ENCODE measurements at places on chromosomes 16 and 17.

- no peak for DNase-seq
These were observed 6.5 kb upstream of the CACNA1H start for GRCh38 chr16:1146409-1146808.

- no peak for DNase-seq
These were observed 22.1 kb upstream of the SPNS2 start for GRCh38 chr17:4476511-4477070.

DNA sequence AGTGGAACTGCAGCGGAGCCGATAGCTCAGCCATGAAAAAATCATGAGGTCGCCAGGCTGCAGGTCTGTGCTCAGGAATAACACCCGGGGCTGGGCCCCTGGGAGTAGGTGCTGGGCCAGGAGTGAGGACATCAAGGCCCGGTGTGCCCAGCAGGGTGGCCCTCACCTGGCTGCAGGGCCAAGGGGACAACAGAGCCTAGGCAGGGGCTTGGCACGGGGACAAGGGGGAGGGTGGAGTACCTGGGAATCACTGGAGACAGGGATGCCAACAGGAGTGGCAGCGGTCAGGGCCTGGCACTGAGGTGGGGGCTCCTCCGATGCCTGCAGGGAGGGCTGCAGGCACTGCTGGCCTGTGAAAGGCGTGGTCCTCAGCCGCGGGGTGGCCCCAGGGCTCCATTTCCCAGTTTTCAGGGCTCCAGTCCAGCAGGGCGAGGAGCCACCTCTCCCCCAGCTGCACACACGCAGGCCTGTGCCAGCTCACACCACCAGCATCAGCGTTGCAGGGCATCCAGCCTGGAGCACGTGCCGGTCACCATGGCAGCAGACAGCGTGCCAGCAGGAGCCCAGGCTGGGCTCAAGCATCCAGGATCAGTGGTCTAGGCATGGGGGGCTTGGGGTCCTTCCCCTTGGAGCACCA is 4.7 kb upstream of the FSCN2 start:
- no peak for DNase-seq

- DNase-seq: no peak
These were observed 127.5 kb downstream of the BRIP1 start for GRCh38 chr17:61735807-61736206.

GRCh38 chr17:9356488-9356911 is 219.1 kb downstream of the STX8 start:
- DNase-seq: no peak

DNA sequence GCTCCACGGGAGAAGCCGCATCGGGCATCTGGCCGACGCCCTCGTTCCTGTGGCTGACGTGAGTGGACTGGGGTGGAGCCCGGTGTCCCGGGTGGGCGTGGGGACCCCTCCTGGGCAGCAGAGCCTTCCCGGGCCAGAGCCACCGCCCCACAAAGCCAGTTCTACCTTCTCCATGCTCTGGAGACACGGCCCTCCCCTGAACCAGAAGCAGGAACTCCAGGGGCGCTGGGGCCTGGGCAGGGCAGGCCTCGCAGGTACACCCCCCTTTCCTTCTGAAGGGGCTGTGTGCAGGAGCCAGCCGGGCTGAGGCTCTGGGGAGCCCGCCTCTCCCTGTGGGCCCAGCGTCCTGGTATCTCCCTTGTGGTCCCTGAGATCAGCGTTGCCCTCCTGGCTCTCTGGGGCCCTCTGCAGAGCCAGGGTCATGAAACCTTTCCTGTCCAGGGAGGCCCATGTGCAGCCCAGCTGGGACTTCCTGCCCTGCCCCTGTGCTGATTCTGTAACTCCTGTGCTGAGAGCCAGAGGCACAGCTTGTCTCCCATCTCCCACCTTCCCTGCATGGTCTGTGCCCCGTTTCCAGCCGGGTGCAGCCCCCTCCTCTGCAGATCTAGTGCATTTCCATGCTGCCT is 6.5 kb downstream of the PIGQ start:
- DNase-seq: no peak

GRCh38 chr16:79892278-79892677 is 291.7 kb upstream of the MAF start:
- no peak for DNase-seq

DNA sequence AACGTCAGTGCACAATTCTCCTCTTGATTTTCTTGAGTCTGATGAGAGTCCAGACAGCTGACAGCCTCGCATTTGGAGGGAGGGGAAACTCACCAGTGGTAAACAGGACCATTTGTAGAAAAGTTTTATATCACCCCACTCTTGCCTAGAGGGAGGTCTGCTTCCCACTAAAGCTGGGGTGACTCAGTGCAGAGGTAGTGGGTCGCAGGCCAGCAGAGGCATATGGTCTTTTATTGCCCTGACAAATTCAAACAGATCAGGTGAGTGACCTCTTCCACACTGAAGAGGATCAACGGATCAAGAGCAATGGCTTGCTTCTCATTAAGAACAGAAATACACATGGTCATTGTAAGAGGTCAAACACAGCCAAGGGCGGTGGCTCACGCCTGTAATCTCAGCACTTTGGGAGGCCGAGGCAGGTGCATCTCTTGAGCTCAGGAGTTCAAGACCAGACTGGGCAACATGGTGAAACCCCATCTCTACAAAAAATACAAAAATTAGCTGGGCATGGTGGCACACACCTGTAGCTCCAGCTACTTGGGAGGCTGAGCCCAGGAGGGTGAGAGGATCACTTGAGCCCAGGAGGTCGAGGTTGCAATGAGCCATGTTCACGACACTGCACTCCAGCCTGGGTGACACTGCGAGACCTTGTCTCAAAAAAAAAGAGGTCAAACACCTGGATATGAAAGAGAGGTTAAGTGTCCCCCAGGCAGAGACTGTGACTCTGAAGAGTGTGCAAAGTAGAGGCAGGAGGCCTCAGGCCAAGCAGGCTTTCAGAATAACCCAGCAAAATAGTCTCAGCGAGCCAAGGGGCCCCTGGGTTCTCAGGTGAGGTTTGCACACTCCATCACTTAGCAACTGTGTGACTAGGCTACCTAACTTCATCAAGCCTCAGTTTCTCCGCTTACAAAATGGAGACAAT is 56.5 kb upstream of the ERN1 start:
- DNase-seq: no peak

- DNase-seq: no peak
These were observed 35.3 kb downstream of the NOL11 start for GRCh38 chr17:67753026-67753425.

GRCh38 chr17:56269556-56270389 is 116.5 kb downstream of the ANKFN1 start:
- peak; percentile 69 for DNase-seq

- no peak for DNase-seq
These were observed 85.5 kb downstream of the GSG1L start for GRCh38 chr16:27977966-27978365.

DNA sequence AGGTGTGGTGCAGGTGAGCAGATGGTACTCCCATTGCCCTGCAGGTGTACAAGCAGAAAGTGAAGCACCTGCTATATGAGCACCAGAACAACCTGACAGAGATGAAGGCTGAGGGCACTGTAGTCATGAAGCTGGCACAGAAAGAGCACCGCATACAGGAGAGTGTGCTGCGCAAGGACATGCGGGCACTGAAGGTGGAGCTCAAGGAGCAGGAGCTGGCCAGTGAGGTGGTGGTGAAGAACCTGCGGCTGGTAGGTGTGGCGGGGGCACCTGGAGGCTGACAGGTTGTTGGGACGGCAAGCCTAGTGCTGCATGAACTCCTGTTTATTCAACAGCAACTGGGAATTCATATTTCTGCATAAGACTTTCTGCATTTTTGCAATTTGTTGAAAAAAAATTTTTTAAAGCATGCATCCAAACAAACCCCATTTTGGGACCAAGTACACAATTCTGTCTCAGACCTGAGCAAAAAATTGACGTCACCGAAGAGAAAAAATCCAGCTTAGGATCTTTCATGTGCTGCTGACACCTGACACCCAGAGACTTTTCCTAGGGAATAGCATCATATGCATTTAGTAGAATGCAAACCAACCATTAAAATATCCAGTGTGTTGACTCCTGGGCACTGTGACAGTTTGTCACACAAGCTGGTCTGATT is 13.5 kb upstream of the DBNDD1 start:
- DNase-seq: peak; percentile 58

GRCh38 chr17:6475411-6475810 is 31.2 kb downstream of the PIMREG start:
- no peak for DNase-seq

- DNase-seq: no peak
These were observed 126.2 kb downstream of the CPPED1 start for GRCh38 chr16:12677502-12677901.

GRCh38 chr17:2030779-2031163 is 818 bp downstream of the DPH1 start:
- DNase-seq: no peak

DNA sequence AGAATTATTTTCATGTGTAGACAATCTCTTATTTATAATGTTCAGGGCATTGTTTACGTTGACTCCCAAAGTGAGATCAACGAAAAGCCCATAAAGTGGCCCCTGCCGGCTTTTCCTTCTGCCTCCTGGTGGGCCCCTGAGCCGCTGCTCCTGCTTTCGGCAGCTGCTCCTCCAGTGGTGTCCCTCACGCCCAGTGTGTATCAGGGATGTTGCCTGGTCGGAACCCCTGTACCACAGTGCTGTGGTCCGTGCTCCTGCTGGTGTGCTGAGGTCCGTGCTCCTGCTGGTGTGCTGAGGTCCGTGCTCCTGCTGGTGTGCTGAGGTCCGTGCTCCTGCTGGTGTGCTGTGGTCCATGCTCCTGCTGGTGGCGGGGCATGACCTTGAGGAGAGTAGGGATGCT is 107.6 kb downstream of the BANP start:
- DNase-seq: no peak

DNA sequence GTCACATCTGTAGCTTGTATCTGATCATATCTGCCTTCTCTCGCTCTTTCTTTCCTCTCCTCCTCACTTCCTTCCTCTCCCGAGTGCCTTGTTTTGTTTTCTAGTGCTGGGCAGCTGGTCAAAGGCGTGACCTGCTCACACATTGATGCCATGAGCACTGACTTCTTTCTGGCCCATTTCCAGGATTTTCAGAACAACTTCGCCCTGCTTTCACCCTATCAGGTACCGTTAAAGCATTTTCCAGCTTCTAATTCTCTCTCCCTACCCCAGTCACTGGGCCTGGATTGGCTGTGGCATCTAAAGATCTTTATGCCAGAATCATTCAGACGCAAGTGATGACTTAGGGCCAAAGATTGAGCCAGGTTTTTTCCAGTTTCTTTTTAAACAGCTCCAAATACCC is 55.5 kb downstream of the OTOA start:
- no peak for DNase-seq

- DNase-seq: no peak
These were observed 46.0 kb downstream of the CDH11 start for GRCh38 chr16:65075877-65076276.

- DNase-seq: no peak
These were observed 25.2 kb upstream of the HEATR6 start for GRCh38 chr17:60103957-60104356.

GRCh38 chr17:41937970-41938954 is 7.8 kb downstream of the ODAD4 start:
- no peak for DNase-seq

GRCh38 chr17:16438173-16438556 is 22.8 kb downstream of the TRPV2 start:
- DNase-seq: no peak

- DNase-seq: no peak
These were observed 103.4 kb downstream of the IRF8 start for GRCh38 chr16:86002178-86002900.

DNA sequence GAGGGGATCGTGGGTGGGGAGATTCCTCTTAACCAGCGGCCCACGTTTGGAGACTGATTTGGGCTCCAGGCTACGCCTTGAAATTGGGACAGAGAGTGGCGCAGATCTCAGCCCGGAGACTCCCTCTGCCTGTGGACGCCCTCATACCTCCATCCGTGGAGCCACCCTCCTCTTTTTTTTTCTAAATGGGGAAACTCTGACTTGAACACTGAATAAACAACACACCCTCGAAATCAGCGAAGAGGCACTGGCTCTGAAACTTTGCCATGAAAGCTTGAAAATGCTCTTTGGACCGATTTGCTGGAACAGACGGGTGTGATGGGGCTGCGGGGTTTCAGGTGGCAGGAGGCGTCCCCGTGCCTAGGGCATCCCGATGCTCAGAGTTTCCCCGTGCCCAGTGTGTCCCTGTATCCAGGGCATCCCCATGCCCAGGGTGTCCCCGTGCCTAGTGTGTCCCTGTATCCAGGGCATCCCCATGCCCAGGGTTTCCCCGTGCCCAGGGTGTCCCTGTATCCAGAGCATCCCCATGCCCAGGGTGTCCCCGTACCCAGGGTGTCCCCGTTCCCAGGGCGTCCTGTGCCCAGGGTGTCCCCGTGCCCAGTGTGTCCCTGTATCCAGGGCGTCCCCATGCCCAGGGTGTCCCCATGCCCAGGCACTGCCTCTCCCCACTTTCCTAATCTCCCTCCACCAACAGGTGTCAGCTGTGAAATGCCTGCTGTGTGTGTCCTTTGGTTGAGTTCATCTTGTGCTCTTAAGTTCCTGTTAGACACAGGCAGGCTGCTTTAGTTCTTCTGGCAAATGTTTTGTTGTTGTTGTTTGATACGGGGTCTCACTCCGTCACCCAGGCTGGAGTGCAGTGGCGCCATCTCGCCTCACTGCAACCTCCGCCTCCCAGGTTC is 187.0 kb downstream of the SEC14L1 start:
- no peak for DNase-seq

GRCh38 chr16:26824469-26824868 is 242.3 kb upstream of the C16orf82 start:
- DNase-seq: no peak

DNA sequence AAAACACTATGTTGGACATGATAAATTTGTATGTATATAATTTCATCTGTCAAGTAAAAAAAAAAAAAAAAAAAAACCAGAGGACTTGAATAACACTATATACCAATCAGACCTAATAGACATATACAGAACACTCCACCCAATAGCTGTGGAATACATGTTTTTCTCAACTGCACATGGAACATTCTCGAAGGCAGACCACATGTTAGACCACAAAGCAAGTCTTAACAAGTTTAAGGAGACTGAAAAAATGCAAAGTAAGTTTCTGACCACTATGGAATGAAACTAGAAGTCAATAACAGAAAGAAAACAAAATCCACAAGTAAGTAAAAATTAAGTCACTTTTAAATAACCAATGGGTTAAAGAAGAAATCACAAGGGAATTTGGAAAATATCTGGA is 8.4 kb upstream of the CNTNAP4 start:
- DNase-seq: peak; percentile 1

- no peak for DNase-seq
These were observed 711 bp downstream of the ALYREF start for GRCh38 chr17:81890447-81891302.

DNA sequence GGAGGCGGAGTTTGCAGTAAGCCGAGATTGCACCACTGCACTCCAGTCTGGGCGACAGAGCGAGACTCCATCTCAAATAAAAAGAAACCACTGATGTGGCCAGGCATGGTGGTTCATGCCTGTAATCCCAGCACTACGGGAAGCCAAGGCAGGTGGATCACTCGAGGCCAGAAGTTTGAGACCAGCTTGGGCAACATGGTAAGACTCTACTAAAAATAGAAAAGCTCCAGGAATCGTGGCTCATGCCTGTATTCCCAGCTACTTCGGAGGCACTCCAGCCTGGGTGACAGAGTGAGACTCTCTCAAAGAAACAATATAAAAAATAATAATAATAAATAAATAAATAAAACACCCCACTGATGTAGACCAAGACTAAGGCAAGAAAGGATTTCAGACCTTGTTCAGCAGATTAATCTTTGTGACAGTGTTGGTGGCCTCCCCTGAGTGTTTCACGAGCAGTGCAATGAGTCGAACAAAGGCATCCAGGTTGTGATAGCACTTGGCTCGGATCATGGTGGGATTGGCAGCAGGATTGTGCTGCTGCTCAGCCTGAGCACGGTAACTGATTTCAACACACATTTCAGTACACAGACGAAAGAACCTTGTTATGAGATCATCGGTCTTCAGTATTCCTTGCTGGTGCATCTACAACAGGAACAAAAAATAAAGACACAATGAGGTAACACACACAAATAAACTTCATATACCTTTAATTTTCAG is 18.6 kb downstream of the SETD6 start:
- DNase-seq: no peak

Data from fibroblast of upper back skin (primary cell).